Right renal pelvis (tissue), 4 donors: ENCODE measurements at places on chromosomes 13 and 19. TPM values are rescaled to one million over a fixed set of nuclear protein-coding genes. Genes with fewer than 3 reads are reported as not detected.

- DNase-seq, result no peak
Observed at GRCh38 chr19:18220632-18221275, 5.5 kb downstream of the PDE4C start.

- no peak for DNase-seq
Observed at GRCh38 chr13:39484506-39485313, 118.3 kb downstream of the LHFPL6 start.

DNA sequence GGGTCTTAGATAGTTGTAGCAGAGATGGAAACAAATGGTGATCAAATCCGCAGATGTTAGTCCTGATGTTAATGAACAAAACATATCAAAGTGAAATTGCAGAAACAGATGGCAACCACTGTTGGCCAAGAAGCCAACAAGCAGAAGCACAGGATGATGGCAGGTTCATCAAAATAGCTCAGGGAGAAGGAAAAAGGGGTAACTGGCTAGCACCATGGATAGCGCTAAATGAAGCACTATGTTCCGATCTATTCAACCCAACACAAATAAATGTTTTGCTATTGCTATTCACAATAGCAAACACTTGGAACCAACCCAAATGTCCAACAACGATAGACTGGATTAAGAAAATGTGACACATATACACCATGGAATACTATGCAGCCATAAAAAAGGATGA is 413.7 kb downstream of the FGF14 start:
- DNase-seq, result no peak

- no peak for DNase-seq
Observed at GRCh38 chr19:34502582-34503411, 21.2 kb downstream of the WTIP start.

GRCh38 chr13:22232186-22232585 is 561.3 kb downstream of the FGF9 start:
- DNase-seq, result no peak

GRCh38 chr13:112765731-112766130 is 75.9 kb downstream of the ATP11A start:
- no peak for DNase-seq

APC2 gene
- 1.8 TPM for polyA plus RNA-seq

GRCh38 chr19:17937371-17937900 is 4.6 kb downstream of the CCDC124 start:
- no peak for DNase-seq

- DNase-seq, result no peak
Observed at GRCh38 chr13:98738213-98738612, 14.3 kb downstream of the SLC15A1 start.

- no peak for DNase-seq
Observed at GRCh38 chr13:44406617-44407016, 33.0 kb downstream of the SERP2 start.

GRCh38 chr19:55702131-55702627 is 27.2 kb downstream of the EPN1 start:
- no peak for DNase-seq

DNA sequence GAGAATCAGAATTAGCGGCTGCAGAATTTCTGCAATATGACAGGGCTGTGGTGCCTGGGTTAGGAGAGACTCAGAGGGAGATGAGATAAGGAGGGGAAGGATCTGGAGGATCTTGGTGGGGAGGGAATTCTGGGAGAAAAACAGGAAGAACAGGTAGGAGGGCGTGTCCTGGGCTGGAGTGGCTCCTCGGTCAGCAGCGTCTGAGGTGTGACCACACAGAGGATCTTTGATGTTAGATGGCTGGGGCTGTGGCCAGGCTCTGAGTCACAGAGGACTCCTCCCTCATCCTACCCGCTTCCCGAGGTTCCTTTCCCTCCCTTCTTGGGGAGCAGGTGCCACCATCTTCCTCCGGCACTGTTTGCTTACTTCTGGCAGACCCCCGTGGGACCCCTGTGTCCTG is 6.4 kb upstream of the KLK6 start:
- DNase-seq, result no peak

DNA sequence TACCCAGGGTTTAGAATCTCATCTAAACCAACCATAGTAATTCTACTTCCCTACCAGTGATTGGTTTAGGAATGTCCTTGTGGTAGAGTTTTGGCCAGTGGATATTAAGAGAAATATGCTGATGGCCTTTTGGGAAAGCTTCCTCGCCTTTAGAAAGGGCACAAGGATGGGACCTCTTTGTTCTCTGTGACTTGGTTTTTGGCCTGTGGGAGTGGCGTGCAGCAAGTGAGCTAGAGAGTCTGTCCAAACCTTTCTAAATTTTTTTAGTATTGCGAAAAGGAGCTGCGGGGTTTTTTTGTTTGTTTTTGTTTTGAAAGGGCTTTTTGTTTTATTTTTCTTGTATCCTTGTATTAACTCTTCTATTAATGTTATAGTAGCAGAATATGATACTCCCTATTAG is 20.6 kb downstream of the USPL1 start:
- DNase-seq, result no peak

GRCh38 chr19:42433503-42434260 is 6.5 kb upstream of the LIPE start:
- peak; percentile 45 for DNase-seq

- no peak for DNase-seq
Observed at GRCh38 chr13:42548731-42549551, 25.0 kb upstream of the TNFSF11 start.

- DNase-seq, result no peak
Observed at GRCh38 chr13:47846886-47847285, 154.2 kb downstream of the SUCLA2 start.

CILP2 gene
- polyA plus RNA-seq, result 0.13 TPM

- DNase-seq, result no peak
Observed at GRCh38 chr13:100458673-100459072, 129.9 kb downstream of the GGACT start.

AKAP8 gene
- polyA plus RNA-seq, result 28.3 TPM

GRCh38 chr13:75079226-75079625 is 402.7 kb downstream of the TBC1D4 start:
- no peak for DNase-seq

DNA sequence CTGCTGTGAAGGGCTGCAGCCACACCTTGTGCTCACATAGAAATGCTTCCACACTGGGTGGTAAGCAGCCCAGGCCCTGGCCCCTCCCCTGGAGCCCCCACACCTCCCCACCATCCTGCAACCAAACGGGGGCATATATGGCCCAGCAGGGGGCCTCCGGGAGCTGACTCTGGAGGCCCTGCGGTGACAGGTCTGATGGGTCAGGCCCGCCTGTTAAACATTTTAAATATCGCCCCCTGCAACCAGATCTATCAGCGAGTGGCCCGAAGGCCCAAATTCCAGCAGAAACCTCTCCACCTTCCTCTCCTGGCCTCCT is 48.0 kb upstream of the KATNAL1 start:
- DNase-seq, result no peak

- no peak for DNase-seq
Observed at GRCh38 chr19:6754653-6755463, 12.4 kb downstream of the SH2D3A start.

SBK2 gene
- 0.62 TPM for polyA plus RNA-seq

PLIN5 gene
- 4.8 TPM for polyA plus RNA-seq

COMP gene
- 0.21 TPM for polyA plus RNA-seq

CATSPERD gene
- not detected for polyA plus RNA-seq
